ENCODE measurements at places on chromosomes 11 and 22.
A peak's percentile ranks its signal among the peaks of the same experiment; 100 is the strongest.

GRCh38 chr22:30290342-30291057 is 1.2 kb upstream of the CASTOR1 start:
- peak; percentile 69 for DNase-seq

GRCh38 chr11:5738431-5738830 is 2.2 kb downstream of the OR56B1 start:
- no peak for DNase-seq

DNA sequence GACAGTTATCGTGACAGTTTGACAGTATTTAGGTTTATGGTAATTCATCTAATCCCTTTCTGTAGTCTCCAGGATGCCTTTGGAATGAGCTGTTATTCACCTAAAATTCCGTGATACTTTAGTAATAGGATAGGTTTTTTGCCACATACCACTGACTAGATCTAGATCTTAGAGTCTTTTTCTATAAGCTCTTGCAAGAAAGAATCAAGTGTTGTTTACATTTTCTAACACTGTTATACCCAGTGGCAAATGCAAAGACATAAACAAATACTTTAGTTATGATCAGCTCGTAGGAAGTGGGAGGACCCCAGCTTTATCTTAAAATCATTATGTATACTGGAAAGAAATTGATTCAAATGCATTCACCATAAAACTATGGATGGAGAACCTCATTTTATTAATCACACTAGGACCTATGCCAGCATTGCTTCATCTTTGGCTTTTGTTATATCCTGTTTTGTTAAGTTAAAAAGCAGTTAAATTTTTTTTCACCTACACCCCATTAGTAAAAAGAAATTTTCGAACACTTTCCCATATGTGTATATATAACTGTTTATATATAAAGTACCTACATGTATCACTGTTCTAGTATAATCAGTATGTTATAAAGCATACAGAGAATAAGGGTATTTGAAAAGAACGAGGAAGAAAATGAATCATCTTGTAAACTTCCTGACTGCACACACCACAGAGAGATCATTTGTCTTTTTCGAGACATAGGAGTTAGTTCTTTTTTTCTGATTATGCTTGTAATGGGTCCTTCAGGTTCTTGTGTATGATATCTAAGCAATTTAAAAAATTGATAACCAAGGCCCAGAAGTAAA is 60.9 kb downstream of the PDHX start:
- DNase-seq: peak; percentile 62

DNA sequence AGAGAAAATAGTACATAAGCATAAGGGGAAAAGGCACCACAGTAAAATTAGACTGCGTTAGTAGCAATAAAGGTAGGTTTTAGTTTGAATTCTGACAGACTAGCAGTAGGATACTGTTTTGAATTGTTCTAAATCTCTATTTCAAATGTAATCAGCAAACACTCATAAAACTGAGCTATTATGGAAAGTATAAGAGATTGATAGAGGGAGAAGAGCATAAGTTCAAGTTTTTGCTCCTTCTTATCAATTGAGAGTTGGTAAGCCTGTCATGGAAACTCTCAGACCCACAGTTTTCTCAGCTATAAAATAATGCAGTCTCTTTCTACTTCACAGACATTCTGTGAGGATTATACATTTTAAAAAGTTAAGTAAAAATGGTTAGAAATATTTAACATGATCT is 840.2 kb upstream of the CNTN5 start:
- DNase-seq: no peak

- no peak for DNase-seq
Observed at GRCh38 chr11:32379719-32380118, 55.6 kb downstream of the WT1 start.

GRCh38 chr11:5367448-5368074 is 16.1 kb upstream of the OR51M1 start:
- peak; percentile 81 for DNase-seq

- no peak for DNase-seq
Observed at GRCh38 chr22:35407362-35407761, 7.4 kb downstream of the MCM5 start.

- DNase-seq: no peak
Observed at GRCh38 chr22:20565761-20566160, 58.4 kb downstream of the MED15 start.

DNA sequence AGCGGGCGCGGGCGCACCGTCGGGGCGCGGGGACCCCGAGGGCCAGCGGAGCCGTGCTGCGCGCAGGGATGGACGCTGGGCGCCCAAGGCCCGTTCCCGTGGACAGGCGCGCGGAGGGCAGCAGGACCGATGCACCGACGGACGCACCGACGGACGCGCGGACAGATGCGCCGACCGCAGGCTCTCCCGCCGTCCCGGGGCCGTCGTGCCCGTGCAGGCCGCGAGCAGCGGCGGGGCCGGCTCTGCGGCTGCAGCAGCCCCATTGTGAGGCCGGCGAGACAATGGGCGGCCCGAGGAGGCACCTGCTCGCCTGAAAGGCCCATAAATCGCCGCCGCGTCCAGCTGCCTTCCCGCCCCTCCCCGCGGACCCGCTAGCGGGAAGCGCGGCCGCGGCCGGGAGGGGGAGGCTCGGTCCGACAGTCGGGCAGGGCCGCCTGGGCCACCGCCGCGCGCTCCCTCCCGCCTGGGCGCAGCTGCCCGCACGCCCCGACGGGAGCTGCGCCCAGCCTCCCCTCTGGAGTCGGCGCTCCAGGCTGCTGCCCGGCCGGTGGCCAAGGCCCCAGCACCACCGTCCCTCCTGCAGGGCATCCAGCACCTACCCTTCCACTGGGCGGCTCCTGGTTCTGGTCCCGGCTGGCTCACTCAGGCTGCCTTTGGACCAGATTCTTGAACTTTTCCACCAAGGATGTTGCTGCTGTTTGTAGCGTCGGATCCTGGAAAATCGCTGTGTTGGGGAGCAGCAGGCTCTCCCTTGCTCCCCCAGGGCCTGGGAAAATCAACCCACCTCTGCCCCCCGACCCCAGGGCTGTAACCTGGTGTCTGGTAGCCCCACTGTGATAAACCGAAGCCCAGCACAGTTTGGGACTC is 15.8 kb downstream of the CDKN1C start:
- DNase-seq: no peak

DNA sequence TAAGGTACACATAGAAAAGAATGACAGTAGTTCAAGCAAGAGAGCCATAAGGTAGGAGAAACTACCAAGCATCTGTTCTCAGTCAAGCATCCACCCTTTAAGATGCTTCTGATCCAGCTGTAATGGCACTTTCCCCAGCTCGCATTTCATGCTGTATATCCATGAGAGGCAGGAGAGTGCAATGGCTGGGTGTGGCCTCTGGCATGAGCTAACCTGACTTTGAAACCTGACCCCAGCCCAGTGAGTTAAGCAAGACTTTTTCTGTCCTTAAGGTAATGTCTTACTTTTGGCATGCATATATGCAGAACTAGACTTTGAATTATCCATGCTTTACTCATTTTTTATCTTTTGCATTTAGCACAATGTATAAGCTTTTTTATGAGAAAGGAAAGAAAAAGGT is 79.8 kb upstream of the CNTN5 start:
- no peak for DNase-seq

- peak; percentile 53 for DNase-seq
Observed at GRCh38 chr11:57116654-57117053, 65.1 kb upstream of the LRRC55 start.

DNA sequence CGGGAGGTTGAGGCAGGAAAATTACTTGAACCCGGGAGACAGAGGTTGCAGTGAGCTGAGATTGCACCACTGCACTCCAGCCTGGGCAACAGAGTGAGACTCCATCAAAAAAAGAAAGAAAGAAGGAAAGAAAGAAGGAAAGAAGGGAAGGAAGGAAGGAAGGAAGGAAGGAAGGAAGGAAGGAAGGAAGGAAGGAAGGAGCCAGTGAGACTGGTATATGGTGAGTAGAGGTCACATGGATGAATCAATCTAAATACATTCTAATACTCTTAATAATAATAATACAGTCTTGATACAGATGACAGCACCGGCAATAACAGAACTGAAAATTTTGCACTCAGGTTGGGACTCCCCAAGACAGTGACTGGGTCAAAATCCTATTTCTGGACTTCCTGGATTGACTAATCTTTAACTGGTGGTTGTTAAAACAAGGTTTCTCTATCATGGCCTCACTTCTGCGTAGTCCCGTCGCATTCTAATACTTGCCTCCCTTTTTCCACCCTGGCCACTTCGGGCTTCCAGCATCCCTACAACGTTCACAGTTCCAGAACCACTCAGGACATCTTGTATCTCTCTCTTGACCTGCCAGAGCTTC is 53.5 kb upstream of the EIF3M start:
- DNase-seq: no peak
